ENCODE measurements at places on chromosomes 1 and 21. TPM values are rescaled to one million over a fixed set of nuclear protein-coding genes. Genes with fewer than 3 reads are reported as not detected.

GRCh38 chr1:236343246-236343870, 50.7 kb upstream of the EDARADD start:
- H3K27ac ChIP-seq: no peak overlapping the region
- no peak overlapping the region for H3K4me3 ChIP-seq
- H3K36me3 ChIP-seq: no peaks in the 10 kb centered on the region
- no peaks in the 10 kb centered on the region for H3K4me1 ChIP-seq
- H3K27me3 ChIP-seq: no peaks in the 10 kb centered on the region

GRCh38 chr1:99818063-99818699, 32.0 kb upstream of the AGL start:
- H3K36me3 ChIP-seq: no peaks in the 10 kb centered on the region
- no peaks in the 10 kb centered on the region for H3K4me1 ChIP-seq
- no peak overlapping the region for H3K4me3 ChIP-seq

PRAMEF18 gene
- not detected for total RNA-seq

DNA sequence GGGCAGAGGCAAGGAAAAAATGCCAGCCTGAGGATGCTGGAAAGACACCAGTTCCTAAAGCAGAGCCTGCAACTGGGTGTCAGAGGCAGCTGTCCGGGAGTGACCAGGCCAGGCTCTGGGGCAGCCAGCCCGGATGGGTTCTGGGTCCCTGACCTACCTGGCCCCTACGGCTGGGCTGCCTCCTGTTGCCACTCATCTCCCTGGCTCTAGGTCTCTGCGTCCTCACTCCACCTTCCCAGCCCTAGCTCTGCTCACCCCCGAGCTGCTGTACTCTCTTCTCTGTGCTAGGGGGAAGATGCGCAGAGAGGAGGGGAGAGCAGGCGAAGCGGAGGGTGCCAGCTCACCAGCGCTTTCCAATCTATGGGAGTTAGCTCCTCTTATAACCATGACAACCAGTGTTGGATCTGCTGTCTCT, 9.0 kb downstream of the ARHGEF2 start:
- peaks cover 76% of the 10 kb centered on the region for H3K36me3 ChIP-seq
- no peaks in the 10 kb centered on the region for H3K27me3 ChIP-seq
- H3K27ac ChIP-seq: no peak overlapping the region

AMY1B gene
- total RNA-seq: not detected

Data from Calu3 (cell line).